ENCODE measurements at places on chromosomes 2 and 18.

DNA sequence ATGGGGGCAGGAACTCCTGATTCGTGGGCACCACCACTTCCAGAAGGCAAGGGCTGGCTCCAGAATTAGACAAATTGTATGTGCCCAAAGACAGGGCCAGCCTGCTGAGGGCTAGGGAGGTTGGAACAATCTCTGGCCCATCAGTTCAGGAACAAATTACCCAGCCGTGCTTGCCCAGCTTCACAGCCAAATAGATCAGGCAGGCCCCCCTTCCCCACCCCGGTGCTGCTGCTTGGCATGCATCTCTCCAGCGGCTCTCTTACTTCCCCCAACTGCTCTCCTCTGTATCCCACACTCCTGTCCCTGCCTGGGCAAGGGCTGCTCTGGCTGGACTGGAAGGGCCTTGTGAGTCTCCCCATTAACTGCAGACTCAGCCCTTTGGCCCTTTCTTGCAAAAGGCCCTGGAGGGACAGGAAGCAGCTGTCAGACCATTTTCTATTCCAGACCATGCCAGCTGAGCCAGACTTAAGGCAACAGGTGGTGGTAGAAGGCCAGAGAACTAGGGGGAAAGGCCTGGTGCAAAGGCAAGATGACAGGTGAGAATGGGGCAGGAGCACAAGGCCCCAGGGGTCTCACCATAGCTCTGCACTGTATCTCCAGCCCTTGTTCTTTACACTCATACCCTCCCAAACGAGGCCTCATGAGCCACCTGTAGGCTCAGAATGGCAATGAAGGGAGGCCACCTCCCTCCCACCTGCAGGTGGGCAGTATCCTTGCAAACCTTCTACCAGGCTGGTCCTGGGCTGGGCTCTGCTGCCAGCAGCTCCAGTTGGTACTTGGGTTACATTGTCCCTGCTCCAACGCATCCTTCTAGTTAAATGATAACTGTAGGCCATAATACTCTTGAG lies 30.7 kb upstream of the ACAA2 start:
- DNase-seq: no peak

DNA sequence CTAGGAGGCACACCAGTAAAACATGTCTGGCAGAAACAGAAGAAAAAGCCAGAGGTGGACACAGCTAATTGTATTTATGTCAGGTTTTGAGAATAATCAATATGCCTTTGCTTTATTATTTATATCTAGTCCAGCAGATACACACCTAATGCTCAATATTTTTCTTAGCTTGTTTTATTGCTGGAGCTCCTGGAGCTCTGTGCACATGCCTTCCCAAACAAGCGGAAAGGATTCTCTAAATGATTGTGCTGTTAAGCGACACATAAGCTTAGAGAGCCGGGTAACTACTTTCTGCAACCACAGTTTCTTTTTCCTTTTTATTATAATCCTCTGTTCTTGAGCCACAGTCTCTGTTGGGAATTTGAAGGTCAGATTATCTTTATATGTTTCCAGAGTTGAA lies 177.3 kb upstream of the ST6GAL2 start:
- no peak for DNase-seq

DNA sequence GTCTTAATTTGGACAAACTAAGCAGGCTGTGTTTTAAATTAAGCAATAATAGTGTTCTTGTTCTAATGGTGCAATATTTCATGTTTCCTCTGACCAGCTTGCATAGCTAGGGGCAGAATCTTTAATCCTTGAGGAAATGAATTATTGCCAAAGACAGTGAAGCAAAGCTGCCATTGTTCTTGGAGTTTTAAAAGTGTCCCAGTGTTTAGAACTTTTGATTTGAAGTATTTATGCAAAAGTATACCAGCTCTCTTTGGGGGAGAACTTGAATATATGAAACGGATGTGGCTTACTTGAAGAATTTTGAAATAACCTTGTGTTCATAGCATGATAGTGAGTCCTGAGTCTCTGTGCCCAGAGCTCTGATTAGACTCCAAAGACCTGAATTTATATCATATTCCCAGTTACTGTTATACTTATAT lies 33.4 kb downstream of the ITGA6 start:
- DNase-seq: no peak

- DNase-seq: no peak
Observed at GRCh38 chr18:38867680-38868079, 1302.1 kb upstream of the CELF4 start.

GRCh38 chr2:159895258-159896065 lies 97.5 kb upstream of the CD302 start:
- DNase-seq: no peak

DNA sequence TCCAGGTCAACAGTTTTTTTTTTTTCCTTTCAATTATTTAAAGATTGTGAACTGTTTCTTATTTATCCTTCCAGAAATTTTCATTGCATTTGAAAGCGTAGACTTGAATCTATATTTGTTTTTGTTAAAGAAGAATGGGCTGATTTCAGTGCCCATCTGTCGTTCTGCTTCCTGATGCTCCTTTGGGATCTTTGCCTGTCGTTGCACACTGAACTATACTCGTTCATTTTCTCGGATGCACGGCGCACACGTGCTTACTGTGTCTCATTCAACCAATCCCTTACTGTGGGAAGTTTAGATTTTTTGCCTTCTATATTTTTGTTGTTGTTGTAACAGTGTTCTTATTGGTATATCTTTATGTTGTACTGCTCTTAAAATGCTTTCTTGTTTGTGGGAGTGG lies 149.7 kb downstream of the VAPA start:
- DNase-seq: no peak

DNA sequence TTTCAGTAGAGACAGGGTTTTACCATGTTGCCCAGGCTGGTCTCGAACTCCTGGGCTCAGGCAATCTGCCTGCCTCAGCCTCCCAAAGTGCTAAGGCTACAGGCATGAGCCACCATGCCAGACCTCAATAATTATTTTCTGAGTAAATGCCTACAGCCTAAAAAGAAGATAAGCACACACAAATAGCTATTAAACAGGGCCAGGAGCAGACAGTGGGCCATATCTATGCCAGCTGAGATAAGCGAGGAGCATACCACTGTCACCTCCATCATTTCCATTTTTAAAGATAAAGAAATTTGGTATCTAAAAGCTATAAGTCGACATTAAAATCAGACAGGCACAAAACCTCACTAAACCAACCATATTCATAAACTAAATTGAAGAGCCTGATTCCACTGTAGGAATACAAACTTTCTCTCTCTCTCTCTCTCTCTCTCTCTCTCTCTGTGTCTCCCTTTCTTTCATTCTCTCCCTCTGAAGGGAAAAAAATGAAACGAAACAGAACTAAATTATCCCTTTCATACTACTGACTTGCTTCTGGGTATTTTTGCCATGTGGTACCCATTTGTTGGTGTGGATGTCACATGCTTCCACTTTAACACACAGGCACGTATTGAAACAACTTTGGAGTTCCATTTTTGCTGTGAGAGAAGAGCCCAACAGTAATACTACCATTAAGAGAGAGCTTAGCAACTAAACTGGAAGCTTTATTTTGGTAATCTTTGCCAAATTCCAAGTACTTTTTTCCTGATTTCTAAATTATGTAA lies 51.0 kb downstream of the FARSB start:
- no peak for DNase-seq

DNA sequence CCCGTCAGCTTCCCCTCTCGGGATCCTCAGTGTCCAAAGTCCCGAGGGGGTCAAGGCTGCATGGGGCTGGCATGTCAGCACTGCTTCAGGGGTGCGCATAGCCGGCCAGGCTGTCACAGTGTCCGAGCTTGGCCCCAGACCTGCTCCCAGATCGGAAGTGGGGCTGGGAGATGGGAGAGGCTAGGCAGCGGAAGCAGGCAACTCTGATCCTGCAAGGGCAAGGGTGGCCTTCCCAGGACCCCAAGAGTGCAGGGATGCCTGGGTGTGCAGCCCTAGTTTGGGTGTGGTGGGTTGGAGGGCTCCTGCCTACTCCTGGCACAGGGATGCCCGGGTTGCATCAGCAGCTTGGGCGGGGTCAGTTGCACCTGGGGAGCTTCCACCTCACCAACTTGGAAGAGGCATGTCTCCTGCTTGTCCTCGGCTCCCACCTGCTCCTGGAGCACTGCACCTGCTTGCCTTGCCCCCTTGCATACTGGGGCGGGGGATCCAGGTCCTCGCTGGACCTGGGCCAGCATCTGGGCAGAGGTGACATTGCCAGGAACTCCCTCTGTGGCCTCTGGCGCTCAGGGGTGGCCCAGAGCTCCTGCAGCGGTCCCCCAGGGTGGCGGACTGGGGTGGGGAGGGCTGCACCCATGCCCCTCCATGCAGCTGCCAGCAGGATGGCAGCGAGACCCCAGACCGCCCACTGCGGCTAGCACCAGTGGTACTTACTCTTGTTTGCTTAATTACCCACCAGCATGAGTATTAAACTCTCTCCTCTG lies 41.3 kb downstream of the CBLN2 start:
- no peak for DNase-seq

DNA sequence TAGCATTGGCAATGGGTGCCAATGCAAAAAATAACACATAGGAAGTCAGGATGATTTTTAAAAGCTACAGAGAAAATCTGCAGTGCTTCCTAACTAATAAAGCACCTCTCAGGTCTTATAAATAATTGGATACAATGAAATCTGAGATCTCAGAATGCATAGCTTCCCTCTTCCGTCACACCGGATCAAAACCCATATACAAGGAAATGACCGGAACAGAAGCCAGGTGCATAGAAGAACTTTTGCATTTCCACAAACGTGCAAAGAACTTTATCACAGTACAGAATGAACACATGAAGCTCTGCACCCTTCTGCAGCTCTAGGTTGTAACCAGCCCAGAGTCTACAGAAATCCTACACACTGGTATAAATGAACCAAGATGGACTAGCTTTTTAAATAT lies 145.4 kb downstream of the TCF4 start:
- no peak for DNase-seq

Measured in femur (tissue), 1 donor.